Panc1 (cell line): ENCODE measurements at places on chromosomes 13 and 19.

DNA sequence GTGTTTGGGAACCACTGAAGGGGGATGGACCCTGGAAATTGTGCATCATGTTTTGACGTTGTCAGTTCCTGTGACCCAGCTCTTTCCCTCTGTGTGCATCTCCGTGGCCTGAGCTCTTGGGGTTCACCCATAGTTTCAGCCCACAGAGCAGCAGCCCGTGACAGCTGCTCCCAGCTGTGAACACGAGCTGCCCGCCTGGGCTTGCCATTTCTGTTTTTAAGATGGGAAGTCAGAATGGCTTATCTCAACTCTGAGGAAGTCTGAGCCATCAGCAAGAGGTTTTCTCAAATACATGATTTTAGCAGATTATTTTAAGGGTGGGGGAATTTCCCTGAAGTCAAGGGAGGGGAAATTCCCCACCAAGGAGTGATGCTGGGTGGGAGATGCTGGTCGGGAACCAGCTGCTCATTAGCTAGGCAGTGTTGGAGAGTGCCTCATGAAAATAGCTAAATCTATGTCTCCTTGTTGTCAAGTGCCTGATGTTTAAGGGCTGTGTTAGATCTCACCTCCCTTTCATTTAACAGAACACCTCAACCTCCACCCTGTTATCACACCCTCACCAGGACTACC is 34.8 kb upstream of the C1QTNF9 start:
- no peak for DNase-seq

DNA sequence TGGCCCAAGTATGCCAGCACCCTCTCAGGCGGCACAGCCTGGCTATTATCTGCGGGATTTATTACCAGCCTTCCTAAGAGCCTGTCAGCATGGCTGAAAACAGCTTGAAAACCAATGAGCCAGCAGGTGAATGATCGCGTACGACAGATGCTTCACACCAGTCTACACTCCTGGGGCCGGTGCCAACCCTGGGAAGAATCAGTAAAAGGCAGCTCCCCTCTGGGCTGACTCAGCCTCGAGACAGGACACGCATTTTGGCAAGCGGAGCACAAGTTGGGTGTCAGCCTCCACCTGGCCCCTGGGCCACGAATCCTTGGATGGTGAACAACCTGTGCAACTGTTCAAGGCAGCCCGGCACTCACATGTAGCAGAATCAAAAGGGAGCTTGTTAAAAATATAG is 15.6 kb downstream of the EMP3 start:
- DNase-seq = no peak

DNA sequence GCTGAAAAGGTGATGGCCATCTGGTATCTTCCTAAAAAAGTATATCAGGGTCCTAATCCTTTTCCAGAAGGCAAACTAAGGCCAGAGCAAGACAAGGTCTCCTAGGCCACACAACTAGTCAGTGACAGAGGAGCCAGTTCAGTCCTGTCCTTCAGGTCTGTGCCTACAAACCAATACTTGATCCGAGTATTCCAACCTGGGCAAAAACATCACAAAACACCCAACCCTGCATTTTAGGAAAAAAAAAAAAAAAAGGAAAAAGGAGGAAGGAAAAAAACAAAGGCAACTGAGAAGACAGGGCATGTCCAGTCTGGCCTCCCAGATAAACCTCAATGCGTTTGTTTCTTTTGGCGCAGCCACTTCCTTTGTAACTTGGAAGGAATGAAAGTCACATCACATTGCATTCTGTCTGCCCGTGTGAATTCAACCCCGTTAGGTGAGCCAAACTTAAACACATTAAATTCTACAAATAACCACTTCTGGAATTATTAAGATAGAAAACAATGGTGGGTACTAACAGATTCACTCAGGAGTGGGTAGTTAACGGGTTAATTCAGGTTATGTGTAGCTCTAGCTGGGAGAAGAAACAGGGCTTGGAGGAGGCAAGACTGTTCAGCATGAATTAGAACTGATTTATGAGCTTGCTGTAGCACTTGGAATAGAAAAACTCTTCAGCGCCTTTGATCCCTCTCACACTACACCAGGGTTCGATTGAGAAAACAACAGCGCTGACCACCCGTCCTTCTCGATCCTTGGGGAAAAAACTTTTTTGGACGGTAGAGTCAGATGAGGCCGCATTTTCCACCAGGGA is 43.0 kb upstream of the HNRNPA1L2 start:
- no peak for DNase-seq

- no peak for DNase-seq
These were observed 395.0 kb downstream of the PCDH9 start for GRCh38 chr13:66835040-66835628.

GRCh38 chr13:35389535-35389934 is 87.0 kb downstream of the MAB21L1 start:
- no peak for DNase-seq
